ENCODE measurements at places on chromosomes 5 and 9.

- no peak for DNase-seq
These were observed 191.4 kb upstream of the DAB2 start for GRCh38 chr5:39616131-39616530.

DNA sequence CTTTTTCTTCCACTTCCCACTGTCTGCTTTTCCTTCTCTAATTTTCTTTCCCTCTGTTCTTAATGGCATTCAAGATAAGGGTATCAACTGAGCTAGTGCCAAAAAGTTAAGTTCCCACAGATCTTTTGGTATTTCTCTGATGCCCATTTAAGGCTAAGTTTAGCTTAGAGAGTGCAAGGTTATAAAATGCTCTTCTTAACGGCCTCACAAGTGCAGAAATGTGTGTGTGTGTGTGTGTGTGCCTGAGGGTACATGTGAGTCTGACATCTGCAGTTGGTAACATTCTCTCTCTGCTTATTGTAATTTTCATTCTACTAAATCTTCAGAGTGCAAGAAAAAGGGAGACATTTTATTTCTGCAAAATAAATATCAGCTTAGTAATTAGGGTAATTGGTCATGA lies 24.2 kb downstream of the FBN2 start:
- DNase-seq, result no peak

DNA sequence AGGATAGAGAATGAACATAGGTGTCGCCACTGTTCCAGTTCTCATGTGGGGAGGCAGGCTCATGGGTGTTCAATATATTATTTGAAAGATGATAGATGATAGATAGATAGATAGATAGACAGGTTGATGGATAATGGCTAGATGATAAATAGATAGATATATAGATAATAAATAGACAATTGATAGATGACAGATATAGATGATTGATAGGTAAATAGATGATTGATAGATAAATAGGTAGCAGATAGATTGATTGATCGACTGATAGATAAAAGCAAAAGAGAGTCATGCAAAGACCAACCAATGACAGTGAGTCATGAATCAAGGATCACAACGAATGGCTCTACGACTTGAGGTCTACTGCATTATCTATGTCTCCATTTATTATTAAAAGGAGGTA lies 30.4 kb downstream of the SPARC start:
- no peak for DNase-seq

DNA sequence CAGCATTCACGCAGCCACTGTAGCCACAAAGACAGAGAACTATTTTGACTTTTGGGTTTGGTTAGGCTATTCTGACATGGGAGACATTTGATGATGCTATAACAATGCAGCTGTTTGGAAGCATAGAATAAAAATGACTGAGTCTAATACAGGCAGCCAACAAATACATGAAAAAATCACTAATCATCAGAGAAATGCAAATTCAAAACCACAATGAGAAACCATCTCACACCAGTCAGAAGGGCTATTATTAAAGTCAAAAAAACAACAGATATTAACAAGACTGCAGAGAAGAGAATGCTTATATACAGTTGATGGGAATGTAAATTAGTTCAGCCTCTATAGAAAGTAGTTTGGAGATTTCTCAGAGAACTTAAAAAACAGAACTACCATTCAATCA lies 107.1 kb upstream of the POC5 start:
- DNase-seq, result no peak

- DNase-seq, result no peak
These were observed 15.8 kb upstream of the FABP6 start for GRCh38 chr5:160213537-160213936.

DNA sequence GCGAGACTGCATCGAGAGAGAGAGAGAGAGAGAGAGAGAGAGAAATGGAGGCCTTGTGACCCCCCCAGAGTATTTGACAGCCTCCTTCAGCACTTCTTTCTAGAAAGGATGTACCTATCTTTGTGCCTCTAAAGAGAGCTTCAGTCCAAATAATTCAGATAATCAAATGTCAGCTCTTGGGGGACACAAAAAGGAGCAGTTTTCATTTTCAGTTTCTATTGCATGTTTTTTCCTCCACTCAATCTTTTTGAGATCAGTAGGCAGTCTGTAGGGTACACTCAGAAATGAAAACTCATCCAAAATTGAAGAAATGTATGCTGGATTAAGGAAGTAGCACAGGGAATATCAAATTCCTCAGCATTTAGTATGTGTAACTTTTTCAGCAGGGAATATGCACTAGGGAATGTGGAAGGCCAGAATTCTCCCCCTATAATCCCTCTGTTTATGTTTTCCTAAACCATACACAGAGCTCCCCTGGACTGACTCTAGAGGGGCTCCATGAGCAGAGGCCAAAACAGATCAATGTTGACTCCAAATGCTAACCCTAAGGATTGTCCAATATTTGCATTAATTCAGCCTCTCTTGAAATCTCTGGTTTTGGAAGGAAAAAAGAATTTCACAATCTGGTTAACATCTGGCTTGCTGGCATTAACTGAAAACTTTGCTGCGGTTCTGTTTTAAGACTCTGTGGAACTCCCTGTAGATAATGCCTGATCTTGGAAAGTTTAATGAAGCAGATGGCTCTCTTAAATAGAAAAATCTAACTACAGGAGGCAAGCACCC lies 250.1 kb downstream of the CEMIP2 start:
- DNase-seq, result no peak

- no peak for DNase-seq
These were observed 1.5 kb downstream of the ZCCHC7 start for GRCh38 chr9:37121881-37122280.

DNA sequence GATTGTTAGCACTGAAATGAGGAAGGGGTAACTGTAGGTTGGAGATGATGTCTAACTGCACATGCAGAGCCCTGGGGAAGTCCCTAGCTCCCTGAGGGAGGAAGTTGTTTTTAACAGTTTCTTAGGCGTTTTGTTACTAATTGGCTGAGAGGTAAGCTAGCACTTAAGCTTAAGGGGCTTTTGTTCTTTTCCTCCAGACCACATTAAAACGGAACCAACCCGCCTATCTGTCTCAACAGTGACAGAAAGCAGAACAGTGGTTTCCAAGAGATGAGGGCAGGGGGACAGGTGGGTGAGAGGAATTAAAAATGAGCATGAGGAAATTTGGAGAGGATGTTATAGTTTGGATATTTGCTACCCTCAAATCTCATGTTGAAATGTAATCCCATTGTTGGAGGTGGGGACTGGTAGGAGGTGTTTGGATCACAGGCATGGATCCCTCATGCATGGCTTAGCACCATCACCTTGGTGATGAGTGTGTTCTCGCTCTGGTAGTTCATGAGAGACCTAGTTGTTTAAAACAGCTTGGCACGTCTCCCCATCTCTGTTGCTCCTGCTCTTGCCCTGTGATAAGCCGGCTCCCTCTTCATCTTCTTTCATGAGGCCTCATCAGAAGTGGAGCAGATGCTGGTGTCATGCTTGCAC lies 38.9 kb downstream of the LYRM7 start:
- DNase-seq, result no peak

- no peak for DNase-seq
These were observed 119.5 kb downstream of the BAAT start for GRCh38 chr9:101265261-101265660.

- no peak for DNase-seq
These were observed 888.8 kb upstream of the WWC1 start for GRCh38 chr5:167402671-167403070.

DNA sequence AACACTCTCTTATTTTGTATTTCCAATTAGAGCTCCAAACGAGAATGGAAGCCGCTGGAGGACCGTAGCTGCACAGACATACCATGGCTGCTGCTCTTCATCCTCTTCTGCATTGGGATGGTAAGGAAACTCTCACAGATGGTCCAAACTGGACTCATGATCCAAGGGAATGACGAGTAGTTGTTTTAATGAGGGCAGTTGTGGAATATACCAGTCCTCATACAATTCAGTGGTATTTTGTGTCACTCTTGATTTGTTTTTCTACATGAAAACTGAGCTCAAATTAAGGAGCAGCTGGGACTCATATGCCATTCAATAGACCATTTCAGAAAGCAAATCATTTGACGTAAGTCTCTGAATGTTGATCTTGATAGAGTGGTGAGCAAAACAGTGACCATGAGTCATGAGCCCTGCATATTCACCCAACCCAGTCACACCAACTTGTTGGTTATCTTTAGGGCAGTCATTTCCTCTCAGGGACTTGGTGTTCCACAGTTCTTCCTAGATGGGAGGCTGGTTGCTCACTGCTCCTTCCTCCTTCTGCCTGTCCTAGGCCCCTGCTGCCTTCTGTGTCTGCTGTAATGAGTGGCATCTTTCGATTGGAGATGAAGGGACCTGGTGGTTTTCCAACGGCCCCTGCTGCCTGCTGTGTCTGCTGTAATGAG lies 54.9 kb downstream of the SLC44A1 start:
- no peak for DNase-seq

DNA sequence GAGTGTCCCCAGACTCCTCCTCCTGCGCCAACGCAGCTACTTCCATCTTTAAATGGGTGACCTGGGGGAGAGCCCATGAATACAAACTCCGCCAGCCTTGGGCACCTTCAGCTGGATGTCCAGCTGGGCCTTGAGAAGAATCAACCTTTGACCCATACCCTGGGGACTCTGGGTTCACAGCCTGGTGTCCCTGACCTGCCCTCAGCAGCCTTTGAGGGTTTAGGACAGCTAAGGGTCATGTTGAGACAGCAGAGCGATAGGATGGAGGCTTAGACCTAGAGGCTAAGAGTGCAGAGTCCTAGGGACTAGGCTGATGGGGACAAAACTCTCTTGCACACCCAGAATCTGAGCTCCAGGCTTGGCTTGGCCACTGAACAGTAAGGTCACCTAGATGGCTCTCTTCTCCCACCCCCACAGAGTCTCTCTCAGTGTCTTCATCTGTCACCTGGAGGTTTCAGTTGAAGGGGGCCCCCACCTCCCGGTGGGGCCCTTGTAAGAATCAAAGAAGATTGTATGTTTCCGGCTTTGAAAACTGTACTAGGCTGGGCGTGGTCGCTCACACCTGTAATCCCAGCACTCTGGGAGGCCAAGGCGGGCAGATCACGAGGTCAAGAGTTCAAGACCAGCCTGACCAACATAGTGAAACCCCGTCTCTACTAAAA lies 6.7 kb upstream of the AQP3 start:
- DNase-seq, result no peak

DNA sequence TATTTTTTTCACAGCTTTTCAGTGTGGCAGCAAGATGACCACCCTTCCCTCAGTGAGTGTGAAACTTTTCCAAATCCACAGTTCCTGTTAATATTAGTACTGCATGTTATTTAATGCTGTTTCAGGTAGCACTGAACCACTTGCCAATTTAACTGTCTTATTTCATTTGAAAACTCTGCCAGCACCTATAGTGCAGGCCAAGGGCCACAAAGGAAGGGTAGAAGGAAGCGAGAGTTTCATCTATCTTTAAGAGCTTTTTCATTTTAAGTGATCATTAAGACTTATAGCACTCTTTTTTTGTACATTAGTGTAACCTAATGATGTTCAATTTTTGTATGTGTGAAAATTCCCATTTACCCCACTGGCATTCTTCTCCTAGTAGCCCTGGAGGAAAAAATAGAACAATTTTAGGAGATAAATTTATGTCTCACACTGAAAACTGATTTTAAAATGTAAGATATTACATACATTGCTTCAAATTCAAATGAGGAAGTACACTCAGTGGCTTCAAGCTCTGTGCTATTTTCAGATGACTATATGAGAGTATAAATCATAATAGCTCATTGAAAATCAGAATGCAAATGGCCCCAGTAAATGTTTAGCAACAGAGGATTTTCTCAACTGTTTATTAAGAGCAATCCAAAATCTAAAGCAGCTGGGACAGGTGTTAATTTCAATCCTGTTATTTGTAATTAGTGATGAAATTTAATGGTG lies 820.5 kb downstream of the PTPRD start:
- DNase-seq, result no peak

GRCh38 chr9:136824496-136825225 lies 16.9 kb downstream of the RABL6 start:
- no peak for DNase-seq

GRCh38 chr9:137784046-137784445 lies 93.5 kb upstream of the CACNA1B start:
- no peak for DNase-seq

- no peak for DNase-seq
These were observed 196.7 kb downstream of the WDR70 start for GRCh38 chr5:37575541-37576489.

GRCh38 chr5:1549475-1550030 lies 25.8 kb upstream of the LPCAT1 start:
- no peak for DNase-seq

DNA sequence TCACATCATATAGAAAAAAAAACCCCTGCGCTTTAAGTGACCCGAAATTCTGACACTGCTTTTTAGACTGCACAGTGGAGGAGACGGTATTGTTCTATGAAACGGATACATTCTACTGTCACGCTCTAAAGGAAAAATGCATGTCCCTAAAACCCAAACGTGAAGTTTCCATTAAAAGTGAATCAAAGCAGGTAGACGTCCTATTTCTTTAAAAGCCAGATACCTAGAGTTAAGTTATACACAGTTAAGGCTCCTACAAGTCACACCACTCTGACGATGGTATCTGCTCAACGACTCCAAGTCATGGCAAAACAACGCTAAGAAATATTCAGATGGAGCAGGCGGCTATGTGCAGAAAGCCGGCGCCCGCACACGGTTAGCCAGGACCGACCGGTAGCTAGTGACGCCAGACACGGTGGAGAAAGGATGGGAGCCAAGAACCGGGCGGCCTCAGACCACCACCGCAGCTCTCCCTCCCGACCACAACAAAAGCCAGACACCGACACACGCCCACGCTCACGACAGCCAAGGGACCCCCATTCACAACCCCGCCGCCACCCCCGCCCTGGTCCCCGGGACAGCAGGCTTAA lies 734 bp downstream of the SKP1 start:
- no peak for DNase-seq

GRCh38 chr5:108649106-108649505 lies 98.6 kb upstream of the FER start:
- no peak for DNase-seq

DNA sequence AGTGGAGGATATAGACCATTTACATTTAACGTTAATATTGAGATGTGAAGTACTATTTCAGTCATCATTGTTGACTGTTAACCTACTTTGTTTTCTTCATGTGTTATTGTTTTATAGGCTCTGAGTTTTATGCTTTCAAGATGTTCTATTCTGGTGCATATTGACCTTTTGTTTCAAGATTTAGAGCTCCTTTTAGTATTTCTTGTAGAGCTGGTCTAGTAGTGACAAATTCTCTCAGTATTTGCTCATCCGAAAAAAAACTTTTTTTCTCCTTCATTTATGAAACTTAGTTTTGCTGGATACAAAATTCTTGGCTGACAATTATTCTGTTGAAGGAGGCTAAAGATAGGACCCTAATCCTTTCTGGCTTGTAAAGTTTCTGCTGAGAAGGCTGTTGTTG lies 91.3 kb downstream of the INVS start:
- DNase-seq, result no peak

- DNase-seq, result no peak
These were observed 117.2 kb downstream of the ADAMTS16 start for GRCh38 chr5:5257353-5257752.

- DNase-seq, result no peak
These were observed 10.8 kb downstream of the C9orf50 start for GRCh38 chr9:129610213-129610472.

GRCh38 chr9:15543047-15543813 lies 9.6 kb upstream of the CCDC171 start:
- DNase-seq, result no peak
